ENCODE measurements at places on chromosomes 4 and X. TPM values are rescaled to one million over a fixed set of nuclear protein-coding genes. Genes with fewer than 3 reads are reported as not detected.

Gene UGT2B15
- not detected for total RNA-seq

Gene UGT2B10
- not detected for total RNA-seq

Gene FHIP1A
- 3.8 TPM for total RNA-seq

Gene MAGEA11
- not detected for total RNA-seq

Gene MFAP3L
- total RNA-seq, result 11.3 TPM

Gene DIPK2B
- 2.2 TPM for total RNA-seq

Gene ARHGAP4
- total RNA-seq, result 6.9 TPM

Gene ARHGAP36
- 0.31 TPM for total RNA-seq

Gene RS1
- not detected for total RNA-seq

Gene PPP1R2C
- total RNA-seq, result not detected

Gene NRK
- 1.3 TPM for total RNA-seq

Gene F8A2
- not detected for total RNA-seq

Gene XK
- total RNA-seq, result 2.2 TPM

Gene HTR2C
- 2.8 TPM for total RNA-seq

Gene ARHGEF38
- total RNA-seq, result under 0.01 TPM

Gene FGG
- total RNA-seq, result 0.63 TPM

Gene CCKAR
- 0.31 TPM for total RNA-seq

Gene CYTL1
- not detected for total RNA-seq

Gene ELOVL6
- total RNA-seq, result 38.5 TPM

Gene P2RY4
- total RNA-seq, result 0.63 TPM

Gene CTAG1B
- not detected for total RNA-seq

Gene RTL3
- total RNA-seq, result not detected

Gene SYTL5
- 2.2 TPM for total RNA-seq

Gene PNMA6A
- total RNA-seq, result 14.4 TPM

Gene PIR
- 2.8 TPM for total RNA-seq

Gene ELK1
- 14.4 TPM for total RNA-seq

Gene SSX2B
- not detected for total RNA-seq

Gene UCP1
- not detected for total RNA-seq

Gene UCHL1
- 918 TPM for total RNA-seq

Gene AMOT
- total RNA-seq, result 18.8 TPM

Gene NOX1
- not detected for total RNA-seq

Gene CPE
- 376 TPM for total RNA-seq

Gene KCNE5
- 1.9 TPM for total RNA-seq
